NCI-H510A treated with DMSO at 0.1 percent for 48 hours (cell line): ENCODE measurements at places on chromosomes 16 and 17.
A peak's percentile ranks its signal among the peaks of the same experiment; 100 is the strongest.

GRCh38 chr17:49959183-49959935 is 9.6 kb upstream of the DLX4 start:
- no peak for DNase-seq

DNA sequence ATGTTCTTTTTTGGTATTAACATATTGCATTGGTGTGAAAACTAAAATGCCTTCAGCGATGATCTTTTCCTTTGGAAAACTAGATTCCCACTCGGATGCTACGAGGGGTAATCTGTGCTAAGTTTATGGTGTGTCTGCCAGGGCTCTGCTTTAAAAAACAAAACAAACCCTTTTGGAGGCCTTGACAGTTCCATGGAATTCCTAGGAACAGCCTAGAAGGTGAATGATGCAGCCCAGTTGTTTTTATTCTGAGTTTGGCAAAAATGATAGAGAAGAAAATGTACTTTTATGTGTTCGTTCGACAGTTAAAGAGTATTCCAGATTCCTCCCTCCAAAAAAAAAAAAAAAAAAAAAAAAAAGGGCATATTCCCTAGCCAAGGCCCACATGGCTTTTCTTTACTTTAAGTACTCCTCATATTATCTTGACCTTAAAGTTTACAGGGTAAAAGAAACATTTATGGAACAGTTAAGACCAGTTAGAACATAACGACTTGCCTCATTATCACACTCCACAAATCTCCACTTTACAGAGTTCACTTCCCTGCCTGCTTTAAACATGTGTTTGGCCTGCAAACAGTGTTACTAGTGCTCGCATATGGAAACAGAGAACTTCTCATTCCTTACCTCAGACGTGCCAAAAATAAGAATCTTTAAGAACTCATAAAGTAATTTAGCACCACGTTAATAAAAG is 159.1 kb downstream of the WWOX start:
- DNase-seq = no peak

- no peak for DNase-seq
Observed at GRCh38 chr16:14476183-14476582, 153.9 kb downstream of the PARN start.

- no peak for DNase-seq
Observed at GRCh38 chr16:72169708-72170107, 2.2 kb downstream of the PMFBP1 start.

GRCh38 chr16:53692146-53692545 is 11.5 kb downstream of the RPGRIP1L start:
- no peak for DNase-seq

- no peak for DNase-seq
Observed at GRCh38 chr16:87239545-87239944, 77.6 kb downstream of the C16orf95 start.

DNA sequence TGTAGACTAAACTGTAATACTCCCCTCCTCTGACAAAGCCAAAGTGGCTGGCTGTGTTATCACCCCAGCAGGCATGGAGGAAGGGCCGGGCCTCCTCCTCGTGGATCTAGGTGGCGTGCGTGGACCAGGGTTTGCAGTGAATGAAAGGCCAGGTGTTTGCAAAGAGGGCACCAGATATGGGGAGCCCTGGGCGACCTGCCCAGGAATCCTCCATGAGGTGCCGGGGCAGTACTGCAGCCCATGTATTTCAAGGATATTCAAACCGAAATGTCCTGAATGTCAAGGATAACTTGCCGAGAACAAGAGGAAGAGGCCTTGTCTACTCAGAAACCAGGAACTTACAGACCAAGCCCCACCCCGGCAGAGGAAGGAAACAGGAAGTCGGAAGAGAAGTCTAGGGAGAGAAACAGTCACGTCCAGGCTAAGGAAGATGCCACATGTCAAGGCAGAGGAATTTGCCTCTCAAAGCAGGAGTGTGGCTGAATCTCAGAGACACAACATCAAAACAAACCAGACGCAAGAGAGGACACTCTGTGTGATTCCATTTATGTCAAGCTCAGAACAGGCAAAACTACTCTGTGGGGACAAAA is 13.7 kb upstream of the OSGIN1 start:
- DNase-seq = no peak

- no peak for DNase-seq
Observed at GRCh38 chr17:40561294-40561870, 3.9 kb downstream of the CCR7 start.

DNA sequence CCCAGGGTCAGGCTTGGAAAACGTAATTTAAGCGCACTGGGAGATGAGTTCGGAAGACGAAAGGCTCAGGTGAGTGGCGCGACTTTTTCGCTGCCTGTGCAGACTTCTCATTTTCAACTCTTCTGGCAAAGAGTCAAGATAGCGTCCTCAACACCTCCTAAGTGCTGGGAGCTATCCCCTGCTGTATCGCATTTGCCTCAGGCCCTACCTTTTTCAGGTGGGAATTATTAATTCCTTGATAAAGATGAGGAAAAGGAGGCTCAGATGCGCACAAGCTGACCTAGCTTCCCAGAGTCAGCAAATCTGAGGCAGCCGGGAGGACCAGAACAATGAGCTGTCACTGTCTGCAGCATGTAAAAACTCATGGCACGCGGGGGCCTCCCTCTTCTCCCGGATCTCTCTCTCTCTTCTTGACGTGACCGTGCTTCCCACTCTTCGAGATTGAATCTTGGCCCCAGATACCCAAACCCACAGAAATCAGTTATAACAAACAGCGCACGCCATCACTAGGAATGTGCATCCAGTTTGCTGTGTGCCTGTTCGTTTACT is 512 bp upstream of the ADAMTS18 start:
- peak; percentile 45 for DNase-seq

GRCh38 chr17:16215002-16215272 is 397 bp downstream of the NCOR1 start:
- DNase-seq = peak; percentile 47

DNA sequence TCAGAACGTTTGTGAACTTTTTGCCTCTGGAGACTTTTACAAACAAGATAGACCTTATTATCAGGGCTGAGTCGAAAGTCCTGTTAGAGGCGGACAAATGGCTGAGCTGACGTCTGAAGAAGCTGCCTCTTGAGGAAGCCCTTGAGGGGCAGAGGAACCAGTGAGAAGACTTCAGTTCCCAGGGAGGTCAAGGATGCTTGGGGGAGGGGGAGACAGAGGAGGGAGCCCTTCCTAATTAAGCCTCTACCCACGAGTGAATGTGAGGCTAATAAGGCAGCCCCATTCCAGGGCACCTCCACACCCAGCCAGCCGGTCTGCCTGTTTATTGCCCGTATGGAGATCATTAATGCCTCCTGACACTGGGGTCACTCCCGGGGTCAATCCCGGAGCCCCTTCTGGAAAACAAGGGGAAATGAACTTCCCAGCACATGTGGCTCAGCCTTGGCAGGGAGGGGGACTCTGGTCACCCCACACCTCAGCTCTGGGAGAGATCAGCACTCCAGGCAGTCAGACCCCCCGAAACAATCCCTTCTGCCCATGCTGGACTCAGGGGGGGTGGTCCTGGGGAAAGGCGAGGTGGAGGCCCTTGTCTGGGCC is 9.2 kb upstream of the TBX4 start:
- no peak for DNase-seq

DNA sequence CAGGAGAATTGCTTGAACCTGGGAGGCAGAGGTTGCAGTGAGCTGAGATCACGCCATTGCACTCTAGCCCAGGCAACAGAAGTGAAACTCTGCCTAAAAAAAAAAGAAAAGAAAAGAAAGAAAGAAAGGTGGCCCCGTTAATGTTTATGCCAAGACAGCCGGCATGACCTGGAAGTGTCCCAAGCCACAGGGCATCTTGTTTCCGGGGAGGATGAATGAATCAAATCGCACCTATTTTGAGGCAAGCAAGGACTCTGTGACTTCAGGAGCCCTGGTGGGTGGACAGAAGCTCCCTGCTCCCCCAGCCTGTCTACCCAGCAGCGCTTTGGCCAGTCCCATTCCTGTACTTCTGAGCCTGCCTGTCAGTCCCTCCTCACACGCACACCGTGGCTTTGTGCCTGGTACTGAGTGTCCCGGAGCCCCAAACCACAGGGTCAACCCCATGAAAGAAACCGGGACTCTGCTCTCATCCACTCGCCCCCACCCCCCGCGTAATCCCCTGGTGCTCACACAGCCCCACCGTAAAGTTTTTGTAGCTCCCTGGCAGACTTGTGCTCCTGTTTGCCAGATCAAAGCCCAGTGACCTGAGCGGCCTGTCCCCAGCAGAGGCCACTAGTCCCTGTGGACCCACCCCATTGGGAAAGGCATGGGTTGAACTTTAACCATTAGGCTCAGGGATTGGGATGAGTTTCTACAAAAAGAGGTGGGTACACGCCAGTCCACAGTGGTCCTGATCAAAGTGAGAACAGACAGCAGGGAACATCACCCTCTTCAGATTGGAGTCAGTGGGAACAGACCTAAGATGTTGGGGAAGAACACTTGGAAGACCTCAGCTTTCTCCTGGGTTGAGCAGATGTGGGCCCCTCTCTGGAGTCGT is 19.3 kb downstream of the CD2BP2 start:
- DNase-seq = peak; percentile 55

- no peak for DNase-seq
Observed at GRCh38 chr17:30196504-30196903, 39.0 kb downstream of the SLC6A4 start.

DNA sequence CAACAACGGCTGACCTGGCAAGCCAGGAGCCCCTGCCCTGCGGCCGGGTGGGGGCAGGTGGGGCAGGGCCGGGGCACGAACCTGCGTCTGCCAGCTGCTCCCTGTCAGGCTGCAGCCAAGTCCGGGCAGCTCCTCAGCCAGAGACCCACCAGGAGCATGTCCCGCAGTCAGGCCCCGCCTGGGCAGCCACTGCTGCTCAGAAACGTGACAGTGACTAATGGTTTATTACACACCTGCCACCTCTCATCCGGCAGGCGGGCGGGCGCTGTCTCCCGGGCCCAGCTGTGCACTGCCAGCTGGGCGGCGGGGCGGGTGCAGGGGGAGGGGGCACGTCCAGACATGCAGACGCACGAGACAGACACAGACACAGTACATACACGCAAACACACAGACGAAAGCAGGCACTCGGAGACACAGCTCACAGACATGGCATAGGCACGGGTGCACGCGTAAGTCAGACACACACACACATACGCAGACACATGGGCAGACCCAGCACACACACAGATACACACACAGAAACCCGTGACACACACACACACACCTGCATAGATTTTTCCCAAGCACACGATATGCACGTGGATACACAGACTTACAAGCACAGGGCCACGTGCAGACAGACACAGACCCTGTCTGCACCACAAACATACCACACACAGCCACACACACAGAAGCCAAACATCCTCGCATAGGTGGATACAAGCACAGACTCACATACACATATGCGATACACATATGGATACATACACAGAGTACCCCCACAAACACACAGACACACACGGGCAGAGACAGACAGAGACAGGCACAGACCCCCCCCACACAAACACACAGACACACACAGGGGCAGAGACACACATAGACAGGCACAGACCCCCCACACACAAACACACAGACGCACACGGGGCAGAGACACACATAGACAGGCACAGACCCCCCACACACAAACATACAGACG is 248.3 kb upstream of the CIBAR2 start:
- DNase-seq = peak; percentile 87

GRCh38 chr17:19410875-19411620 is at the start of gene RNF112:
RNF112 (plus strand) TSS chr17:19411232; CDS start chr17:19411409, 177 bp downstream.
- no peak for DNase-seq

DNA sequence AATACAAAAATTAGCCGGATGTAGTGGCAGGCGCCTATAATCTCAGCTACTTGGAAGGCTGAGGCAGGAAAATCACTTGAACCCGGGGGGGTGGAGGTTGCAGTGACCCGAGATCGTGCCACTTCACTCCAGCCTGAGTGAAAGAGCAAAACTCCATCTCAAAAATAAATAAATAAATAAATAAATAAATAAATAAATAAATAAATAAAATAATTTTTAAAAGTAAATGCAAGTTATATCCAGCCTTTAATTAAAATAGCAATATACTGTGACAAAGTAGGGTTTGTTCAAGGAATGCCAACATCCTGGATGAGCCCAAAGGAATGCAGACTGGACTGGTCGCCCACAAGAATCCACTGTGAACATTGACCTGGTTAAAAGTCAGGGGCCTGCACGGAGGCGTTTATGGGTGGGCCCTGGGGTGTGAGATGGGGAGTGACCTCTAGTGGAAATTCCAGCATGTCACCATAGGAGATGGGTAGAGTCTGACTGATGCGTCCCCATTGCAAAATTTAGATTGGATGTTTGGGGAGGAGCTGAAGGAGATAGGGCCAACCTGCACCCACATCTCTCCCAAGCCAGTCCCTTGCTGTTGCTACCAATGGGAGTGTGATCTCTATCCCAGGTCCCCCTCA is 9.7 kb upstream of the PIK3R5 start:
- no peak for DNase-seq

DNA sequence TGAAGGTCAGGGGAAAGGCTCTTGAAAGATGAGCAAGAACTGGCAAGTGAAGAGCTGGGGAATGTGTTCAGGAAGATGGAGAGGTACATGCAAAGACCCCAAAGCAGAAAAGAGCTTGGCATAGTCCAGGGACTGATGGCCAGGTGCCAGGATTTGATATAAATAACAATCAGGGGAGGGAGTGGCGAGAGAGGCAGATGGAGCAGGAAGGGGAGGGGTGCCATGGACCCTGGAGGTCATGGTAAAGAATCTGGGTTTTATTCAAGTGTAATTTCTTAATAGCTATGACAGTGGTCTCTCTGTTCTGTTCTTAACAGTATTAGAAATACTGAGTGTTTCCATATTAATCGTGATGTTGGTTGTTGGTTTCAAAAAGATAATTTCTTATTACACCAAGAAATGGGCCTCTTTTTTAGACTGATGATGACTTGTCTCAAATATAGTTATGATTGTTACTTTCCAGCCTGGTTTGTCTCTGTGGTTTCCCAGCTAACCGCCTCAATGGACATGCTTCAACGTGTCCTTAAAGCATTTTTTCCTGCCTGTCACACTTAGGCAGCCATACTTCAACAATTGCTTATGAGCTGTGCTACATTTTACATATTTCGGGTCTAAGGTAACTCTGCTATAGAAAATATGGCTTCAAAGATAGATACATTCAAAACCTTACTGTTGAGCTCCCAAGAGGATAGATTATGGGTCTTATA is 49.4 kb downstream of the MYH10 start:
- no peak for DNase-seq

DNA sequence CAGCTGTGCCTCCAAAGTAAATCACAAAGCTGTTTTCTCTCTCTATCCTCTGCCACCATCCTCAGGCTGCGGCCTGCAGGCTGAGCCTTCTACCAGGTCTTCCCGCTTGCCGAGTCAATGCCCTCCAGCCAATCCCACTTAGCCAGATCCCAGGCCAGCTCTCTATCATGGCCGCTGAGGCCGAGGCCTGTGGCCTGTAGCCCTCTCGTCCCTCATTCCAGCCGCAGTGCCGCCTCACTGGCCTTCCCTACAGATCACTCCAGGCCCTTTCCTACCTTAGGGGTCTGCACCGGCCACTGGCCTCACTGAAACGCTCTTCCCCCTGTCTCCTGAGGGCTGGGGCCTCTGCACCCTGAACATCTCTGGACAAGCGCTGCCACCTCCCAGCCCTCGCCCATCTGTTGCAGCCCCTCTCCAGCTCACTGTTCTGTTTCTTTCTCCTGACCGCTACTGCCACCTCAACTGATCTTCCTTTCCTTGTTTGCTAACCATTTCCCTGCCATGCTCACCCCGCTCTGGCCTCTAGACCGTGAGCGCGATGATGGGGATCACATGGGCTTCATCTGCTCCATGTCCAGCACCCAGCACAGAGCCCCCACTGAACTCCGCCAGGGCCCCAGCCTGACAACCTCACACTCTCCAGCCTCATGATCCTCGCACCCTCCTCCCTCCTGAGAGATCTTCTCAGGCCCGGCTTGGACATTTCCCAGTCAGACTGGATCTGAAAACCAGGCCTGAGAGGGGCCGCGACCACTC is 8.5 kb downstream of the KNOP1 start:
- no peak for DNase-seq

GRCh38 chr17:43446773-43447172 is 37.0 kb upstream of the DHX8 start:
- DNase-seq = no peak
